ENCODE measurements at places on chromosomes 5 and 9.
A peak's percentile ranks its signal among the peaks of the same experiment; 100 is the strongest.

DNA sequence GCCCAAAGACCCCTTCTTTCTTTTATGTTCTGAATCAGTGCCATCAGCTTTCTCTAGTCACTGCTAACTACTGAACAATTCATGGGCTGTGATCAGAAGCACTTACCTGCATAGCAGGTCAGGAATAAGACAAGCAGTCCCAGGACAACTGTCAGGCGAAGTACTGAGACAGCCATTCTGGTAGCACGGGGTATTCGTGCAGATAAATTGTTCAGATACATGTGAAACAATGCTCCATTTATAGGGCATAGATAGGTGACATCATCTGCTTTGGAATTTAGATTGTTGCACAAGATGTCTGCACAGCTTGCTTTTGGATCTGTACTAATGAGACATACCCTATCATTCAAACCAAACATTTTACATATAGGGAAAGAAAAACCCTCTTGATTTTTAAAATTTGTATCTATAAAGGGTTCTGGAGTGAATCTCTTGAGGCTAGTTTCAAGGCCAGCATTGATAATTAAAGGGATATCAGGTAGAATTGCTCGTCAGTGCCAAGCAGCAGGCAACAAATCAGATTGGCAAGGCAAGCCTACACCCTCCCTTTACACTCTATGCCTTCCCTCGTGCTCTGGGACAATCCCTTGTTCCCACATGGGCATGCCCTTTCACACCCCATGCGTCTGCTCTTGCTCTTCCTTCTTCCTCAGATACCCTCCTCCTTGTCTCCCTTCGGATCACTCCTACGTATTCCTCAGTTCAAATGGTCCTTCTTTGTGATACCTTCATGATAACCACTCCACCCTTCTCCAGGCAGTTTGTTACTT, at the start of gene C5orf46:
C5orf46 (minus strand) TSS at position 213 of the 770 bp plus-strand sequence; CDS start at position 176, 37 bp downstream.
- no peak for DNase-seq

GRCh38 chr5:177302354-177303110, 987 bp downstream of the RAB24 start:
- DNase-seq = no peak

GRCh38 chr5:2895876-2896275, 144.4 kb upstream of the IRX2 start:
- no peak for DNase-seq

- no peak for DNase-seq
Measured at GRCh38 chr9:128528445-128529160, 23.8 kb upstream of the SPTAN1 start.

DNA sequence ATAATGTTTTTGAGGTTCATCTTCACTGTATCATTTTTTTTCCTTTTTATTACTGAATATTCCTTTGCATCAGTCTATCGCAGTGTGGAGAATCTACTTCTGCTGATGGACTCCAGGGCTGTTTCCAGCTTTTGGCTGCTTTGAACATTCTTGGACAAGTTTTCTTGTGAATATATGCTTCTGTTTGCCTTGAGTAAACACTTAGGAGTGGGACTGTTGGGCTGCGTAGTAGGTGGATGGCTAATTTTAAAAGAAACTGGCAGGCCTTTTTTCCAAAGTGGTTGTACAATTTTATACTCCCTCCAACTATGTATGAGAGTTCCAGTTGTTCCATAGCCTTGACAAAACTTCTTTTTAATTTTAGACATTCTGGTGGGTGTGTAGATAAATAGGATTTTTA, 102.4 kb downstream of the WDR41 start:
- DNase-seq = no peak

DNA sequence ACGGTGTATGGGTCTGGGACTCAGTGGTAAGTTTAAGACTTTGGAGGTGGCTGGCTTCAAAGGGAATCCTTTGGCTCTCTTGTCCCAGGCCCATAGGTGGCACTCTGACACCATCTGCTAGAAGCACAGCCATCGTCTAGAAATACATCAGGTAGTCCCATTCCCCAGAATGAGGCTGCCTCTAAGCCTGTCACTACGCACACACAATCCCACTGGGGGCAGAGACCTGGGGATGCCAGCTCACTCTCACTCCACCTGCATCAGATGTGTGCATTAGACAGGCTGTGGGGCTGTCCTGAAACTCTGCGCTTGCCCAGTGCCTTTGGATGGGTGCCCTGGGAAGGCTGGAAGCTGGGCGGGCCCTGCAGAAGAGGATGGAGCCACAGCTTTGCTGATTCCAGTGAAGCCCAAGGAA, 127.5 kb upstream of the PANK3 start:
- DNase-seq = peak; percentile 30

DNA sequence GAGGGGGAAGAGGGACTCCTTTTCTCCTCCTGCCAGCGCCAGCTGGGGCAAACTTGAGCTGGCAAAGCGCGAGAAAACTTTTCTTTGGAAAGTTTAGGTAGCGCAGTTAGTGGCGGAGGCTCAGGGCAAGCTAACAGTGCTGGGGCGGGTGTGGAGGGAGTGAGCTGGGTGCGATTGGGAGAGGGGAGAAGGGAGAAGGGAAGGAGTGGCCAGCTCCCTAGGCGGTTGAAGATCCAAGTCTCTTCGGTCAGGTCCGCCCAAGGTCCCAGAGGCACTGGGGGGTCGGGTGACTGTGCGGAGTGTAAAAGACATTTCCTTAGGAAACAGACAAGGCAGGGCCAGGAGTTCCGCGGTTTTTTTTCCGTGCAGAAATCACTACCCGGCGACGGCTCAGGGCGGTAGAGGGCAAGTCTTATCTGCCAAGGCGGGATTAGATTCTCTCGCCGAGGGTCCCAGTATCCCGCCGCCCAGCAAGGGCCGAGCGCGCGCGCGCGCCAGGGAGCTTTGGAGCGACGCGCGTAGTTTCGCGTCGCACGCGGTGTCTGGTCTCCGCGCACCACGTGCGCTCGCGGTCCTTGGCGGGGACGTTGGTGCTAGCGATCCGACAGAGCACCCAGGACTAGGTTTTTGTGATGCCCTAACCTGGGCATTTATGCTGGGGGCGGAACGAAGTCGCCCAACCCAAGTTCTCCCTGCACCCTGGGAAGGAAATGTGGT, 33.6 kb upstream of the NFIB start:
- DNase-seq = no peak

- DNase-seq = no peak
Measured at GRCh38 chr5:103249068-103249467, 9.5 kb upstream of the MACIR start.

- DNase-seq = no peak
Measured at GRCh38 chr5:65440456-65440855, 41.3 kb downstream of the ADAMTS6 start.

GRCh38 chr9:110532908-110533665, 46.5 kb downstream of the SVEP1 start:
- no peak for DNase-seq

DNA sequence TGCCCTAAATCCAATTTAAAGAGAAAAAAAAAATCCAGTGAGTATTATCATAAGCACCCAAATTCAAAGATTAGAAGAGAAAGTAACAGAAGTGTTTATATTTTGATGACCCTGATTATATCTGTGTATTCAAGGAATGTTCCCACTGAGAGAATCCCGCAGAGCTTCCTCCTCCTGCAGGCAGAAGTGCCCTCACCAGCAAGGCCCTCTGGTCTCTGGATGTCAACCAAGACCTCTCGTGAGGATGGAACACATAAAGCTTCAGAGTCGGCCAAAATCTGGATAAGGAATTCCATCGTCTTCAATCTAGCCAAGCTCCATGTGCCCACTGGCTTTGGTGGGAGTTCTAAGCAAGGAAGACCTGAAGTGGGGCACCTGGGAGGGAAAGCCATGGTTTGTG, 18.1 kb downstream of the PTCH1 start:
- DNase-seq = no peak

GRCh38 chr5:168165221-168165914, 126.1 kb upstream of the WWC1 start:
- DNase-seq = peak; percentile 47

DNA sequence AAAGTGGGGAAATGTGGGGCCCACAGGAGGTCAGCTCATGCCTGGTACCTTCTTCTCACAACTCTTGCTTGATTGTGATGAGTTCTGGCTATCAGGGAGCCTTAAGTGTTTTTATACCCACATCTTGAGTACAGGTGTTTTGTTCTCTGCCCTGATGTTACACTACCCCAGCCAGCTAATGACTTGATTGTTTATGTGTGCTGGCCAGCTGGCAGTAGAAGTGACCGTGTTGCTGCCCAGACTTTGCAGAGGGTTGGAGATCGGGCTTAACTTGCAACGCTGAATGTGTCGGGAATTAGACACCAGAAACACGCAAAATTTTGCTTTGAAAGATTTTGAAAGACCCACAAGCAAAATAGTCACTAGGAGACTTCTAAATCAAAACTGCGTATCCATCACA, 16.9 kb upstream of the ZDHHC11B start:
- no peak for DNase-seq

DNA sequence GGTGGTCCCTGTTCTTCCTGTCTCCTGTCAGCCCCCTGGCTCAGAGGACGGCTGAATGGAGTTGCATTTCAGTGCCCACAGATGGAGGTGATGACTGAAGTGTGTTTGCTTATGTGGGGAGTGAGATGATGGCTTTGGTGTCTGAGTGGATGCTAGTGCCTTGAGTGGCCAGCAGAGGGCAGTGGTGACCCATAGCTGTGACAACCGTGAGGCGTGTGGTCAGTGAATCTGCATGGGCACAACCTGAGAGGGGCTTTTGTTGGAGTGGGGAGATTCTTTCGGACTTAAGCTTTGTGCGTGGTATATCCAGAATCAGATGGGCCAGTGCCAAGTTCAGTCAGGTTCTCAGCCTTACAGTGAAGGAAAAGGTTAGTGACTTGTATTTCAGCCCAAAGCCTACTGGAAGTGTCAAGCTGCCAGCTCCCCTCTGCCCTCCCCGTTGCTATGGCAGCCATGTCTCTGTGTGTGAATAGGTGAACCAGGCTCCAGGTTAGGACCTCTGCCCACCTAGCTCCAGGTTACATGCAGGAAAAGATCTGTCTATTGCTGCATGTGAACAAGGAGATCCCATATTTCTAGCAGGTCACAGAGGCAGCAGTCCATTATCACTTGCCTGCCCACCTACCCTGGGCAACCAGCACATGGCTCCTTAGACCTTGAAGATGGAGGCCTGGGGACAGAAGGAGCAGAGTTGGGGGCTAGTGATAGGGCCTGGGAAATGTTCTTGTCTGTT, 14.7 kb upstream of the CXXC5 start:
- no peak for DNase-seq

DNA sequence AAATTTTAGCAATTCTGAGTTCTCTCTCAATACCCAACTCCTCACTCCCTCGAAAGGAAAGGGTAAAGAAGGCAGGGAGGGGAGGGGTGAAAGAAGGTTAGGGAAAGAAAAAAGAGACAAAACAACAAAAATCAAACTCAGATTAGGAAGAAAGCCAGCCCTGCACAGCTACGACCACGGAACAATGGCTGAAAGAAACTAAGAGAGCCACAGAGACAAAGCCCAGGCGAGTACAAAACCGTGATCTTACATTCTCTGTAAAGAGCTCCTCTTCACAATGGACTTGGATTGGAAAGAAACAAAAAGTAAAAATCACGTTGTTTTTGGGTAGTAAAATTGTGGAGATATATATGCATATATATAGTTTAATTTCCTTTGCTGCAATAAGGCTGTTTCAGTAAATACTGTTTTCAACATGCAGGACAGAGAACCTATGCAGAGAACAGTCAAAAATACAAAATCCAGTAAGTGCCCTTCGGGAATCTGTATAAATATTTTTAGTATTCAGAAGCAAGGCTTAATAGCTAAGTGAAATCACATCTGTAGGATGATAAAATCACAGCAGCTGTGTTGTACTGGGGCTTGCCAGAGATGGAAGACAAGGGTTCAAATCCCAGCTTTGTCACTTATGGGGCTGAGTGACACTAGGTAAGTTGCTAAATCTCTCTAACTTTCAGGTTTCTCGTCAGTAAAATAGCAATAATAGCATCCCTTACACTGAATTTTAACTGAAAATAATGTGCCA, 16.9 kb downstream of the PSMB7 start:
- DNase-seq = no peak

DNA sequence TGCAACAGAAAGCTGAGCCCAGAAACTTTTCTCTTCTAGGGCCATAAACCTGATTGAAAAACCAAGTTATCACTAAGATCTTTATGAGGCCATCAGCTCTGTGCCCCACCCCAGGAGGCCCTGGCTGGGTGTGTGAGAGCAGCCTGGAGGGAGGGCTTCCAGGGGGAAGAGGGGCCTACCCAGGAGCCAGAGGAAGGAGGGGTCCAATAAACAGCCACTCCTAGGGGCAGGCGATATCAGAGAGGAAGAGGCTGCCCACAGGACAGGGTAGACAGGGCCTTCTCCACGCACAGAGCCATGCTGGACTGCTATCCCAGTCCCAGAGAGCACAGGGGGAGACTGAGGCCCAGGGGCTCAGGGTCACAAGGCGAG, 4.5 kb upstream of the CDX1 start:
- DNase-seq = no peak

DNA sequence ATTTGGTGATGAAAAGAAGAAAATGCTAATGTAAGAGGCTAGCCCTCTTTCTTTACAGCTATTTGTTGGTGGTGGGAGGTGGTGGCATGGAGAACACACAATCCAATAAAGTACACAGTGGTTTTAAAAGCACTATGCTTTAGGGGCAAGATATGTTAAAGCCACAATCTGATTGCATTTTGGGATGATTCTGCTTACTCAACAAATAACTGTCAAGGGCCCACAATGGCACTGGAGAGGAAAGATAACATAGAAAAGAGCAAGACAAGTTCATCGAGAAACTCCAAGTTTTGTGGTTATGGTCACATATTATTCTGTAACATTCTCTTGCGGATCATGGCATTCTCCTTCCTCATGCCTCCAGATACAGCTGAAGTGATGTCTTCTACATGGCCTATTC, 38.8 kb downstream of the OTP start:
- DNase-seq = no peak

- DNase-seq = no peak
Measured at GRCh38 chr9:109509611-109510010, 11.5 kb upstream of the PTPN3 start.

GRCh38 chr9:107483666-107484065, 5.9 kb downstream of the KLF4 start:
- no peak for DNase-seq

DNA sequence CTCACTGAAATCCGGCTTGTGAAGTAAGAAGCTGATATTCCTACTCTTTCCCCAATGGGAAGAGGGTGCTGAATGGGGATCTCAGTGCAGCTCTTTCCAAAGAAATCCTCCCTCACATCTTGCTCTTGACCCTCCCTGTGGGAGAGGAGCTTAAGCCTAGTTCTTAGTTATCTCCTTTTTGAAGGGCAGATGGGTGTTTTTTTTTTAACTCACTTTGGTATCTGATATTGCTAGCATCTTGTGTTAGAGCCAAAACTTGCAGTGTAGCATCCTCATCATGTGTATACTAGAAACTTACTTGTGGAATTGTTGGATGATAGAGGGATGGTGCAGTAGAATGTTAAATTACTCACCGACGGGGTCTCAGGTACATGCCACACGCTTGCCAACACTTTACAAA, 90.2 kb downstream of the F2RL2 start:
- no peak for DNase-seq

GRCh38 chr9:89022001-89022759, 30.9 kb downstream of the S1PR3 start:
- DNase-seq = no peak

DNA sequence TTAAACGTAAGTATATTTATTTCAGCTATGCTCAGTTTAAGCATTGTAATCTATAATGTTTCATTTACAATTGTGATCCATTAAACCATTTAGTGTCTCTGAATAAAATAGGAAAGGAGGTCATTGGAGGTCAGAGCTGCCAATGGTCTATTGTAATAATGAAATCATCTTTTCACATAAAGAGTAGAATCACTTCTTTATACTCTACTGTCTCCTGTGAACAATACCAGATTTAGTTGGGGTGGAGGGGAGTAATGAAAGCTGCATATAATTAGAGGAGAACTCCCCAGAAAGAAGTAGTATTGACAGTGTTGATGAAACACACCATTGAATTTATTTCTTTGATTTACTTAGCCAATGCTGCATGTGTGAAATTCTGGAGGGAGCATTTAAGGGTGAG, 35.1 kb upstream of the ZFYVE16 start:
- no peak for DNase-seq
